ENCODE measurements at places on chromosomes 11 and 22.

DNA sequence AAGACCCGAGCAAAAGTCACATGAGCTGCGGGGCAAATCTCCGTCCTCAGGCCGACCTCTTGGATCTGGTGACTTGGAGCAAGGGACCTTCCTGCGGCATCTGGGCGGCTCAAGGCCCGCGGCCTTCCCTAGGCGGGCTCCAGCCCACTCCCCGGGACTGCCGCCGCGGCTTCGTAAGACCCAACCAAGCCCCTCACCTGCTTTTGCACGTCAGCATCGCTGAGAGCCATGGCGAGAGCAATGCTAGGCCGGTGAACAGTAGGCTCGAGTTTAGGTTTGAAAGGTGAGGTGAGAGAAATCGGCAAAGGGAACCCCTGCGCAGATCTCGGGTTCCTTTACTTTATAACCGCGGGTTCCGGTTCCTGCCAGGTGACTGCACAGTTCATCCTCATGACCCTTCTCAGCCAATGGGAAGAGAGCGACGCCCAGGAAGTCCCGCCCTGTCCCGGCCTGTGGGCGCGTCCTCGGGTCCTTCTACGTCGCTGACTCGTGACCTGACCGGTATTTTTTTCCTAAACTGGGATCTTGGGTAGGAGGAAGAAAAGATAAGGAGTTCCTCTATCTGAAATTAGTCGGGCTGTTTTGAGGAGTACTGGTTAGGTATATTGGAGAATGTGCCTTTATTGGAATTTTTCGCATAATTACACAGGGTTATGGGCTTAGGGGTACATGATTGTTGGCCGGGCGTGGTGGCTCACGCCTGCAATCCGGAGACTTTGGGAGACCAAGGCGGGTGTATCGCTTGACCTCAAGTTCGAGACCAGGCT, at the start of gene ATP6V1E1:
TSS of gene ATP6V1E1 (minus strand) at position 344 of the 767 bp plus-strand sequence. CDS start at position 230, 114 bp downstream.
- peak; percentile 96 for DNase-seq

- DNase-seq, result peak; percentile 93
These were observed 321.1 kb downstream of the MN1 start for GRCh38 chr22:27480487-27480886.

- DNase-seq, result no peak
These were observed 11.7 kb downstream of the POU2AF3 start for GRCh38 chr11:111310088-111310487.

DNA sequence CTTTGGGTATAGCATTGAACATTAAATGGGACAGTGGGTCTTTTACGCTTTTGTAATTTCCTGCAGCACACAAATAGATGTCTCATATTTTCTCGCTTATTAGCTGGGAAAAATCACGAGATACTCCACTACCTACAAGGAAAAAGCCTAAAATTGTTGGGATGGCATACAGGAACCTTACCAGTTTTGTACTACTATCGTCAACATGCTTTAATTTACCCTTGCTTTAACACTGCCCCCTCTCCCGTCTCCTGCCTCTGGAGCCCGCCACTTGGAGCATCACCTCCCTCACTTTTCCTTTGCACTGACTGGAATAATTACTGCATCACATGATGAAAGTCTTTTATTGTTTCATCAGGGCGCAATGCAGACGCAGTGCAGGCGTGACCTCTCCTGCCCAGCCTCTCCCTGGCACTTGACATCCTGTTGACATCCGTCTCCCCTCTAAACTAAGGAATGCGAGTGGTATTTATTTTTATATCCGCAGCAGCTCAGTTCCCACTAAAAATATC, 1.0 kb upstream of the FNBP4 start:
- DNase-seq, result peak; percentile 33

DNA sequence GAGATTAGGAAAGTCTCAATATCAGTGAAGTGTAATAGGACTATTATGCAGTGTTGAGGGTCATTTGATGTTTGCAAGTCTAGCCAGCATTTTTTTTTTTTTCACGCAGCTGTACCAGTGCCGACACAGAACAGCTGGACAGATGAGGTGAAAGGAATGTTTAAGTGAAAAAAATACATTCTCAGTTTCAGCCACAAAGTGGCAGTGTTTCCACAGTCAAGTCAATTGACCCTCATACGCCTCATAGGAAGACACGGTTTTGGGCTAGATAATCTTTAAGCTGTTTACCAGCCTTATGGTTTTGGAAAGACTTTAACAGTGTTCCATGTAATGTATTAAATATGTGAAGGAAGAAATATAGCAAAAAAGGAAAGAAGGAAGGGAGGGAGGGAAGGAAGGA, 349.9 kb upstream of the ANO3 start:
- peak; percentile 65 for DNase-seq

DNA sequence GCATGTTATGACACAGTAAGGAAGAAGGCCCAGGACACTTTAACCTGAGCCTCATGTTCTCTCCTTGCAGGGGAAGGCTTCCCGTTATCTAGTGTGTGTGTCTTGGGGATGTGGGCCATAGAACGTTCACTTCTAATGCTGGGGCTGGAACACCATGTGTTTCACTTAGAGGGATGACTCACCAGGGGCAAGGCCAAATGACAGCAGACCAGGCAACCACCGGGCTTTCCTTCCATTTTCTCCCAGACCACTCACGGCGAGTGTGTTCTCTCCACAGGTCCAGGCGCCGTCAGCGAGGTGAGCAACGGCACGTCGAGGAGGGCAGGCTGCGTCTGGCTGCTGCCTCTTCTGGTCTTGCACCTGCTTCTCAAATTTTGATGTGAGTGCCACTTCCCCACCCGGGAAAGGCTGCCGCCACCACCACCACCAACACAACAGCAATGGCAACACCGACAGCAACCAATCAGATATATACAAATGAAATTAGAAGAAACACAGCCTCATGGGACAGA, 964.4 kb downstream of the NTM start:
- no peak for DNase-seq

DNA sequence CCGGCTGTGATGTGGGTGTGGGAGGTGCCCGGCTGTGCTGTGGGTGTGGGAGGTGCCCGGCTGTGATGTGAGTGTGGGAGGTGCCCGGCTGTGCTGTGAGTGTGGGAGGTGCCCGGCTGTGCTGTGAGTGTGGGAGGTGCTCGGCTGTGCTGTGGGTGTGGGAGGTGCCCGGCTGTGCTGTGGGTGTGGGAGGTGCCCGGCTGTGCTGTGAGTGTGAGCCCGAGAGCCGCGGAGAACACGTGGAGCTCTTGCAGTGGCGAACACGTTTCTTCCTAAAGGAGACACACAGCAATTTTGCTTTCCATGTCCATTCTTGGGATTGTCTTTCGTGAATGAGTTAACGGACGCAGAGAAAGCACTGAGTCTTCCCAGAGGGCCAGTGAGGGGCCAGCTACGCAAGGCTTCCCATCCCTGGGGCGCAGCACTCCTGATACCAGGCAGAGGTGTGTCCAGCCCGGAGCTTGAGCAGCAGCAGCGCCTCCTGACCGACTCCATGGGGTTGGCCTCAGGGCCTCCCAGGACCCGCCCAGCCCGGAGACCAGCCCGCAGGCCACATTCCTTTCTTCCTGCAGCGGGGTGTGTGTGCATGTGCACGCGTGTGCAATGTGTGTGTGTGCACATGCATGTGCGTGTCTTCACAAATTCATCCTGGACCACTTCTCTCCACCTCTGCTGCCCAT, 245.0 kb upstream of the B3GAT1 start:
- no peak for DNase-seq

DNA sequence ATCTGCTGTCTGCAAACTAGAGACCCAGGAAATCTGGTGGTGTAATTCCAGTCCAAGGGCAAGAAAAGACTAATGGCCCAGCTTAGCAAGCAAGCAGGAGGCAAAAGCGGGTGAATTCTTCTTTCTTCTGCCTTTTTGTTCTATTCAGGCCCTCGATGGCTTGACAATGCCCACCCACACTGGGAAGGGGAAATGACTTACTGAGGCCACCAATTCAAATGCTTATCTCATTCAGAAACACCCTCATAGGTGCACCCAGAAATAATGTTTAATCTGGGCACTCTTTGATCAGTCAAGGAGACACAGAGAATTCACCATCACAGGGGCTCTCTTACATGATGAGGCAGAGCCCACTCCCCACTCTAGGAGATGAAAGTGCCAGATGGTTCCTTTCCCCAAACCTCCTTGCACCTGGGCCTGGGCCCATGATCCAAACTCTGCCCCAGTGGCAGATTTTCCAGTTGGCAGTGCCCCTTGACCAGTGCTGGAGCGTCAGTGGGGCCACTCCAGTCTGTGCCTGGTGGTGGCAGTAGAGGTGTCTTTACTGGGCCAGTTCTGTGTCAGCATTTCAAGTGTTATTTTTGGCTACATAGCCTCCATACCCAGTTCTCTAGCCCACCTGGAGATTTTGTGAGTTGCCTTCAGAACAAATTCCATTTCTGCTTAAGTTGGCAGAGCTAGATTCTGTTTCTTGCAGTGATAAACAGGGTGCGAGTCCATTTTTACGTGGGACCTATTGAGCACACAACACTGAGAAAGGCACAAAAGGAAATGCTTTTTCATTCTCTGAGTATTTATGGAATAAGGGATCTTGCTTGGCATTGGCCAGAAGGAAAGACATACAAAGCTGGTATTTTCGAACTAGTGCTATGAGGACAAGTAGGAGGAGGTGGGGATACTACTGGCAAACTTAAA, 7.5 kb downstream of the ELMOD1 start:
- DNase-seq, result peak; percentile 58

GRCh38 chr11:44873537-44873936, 77.1 kb downstream of the TP53I11 start:
- peak; percentile 56 for DNase-seq

DNA sequence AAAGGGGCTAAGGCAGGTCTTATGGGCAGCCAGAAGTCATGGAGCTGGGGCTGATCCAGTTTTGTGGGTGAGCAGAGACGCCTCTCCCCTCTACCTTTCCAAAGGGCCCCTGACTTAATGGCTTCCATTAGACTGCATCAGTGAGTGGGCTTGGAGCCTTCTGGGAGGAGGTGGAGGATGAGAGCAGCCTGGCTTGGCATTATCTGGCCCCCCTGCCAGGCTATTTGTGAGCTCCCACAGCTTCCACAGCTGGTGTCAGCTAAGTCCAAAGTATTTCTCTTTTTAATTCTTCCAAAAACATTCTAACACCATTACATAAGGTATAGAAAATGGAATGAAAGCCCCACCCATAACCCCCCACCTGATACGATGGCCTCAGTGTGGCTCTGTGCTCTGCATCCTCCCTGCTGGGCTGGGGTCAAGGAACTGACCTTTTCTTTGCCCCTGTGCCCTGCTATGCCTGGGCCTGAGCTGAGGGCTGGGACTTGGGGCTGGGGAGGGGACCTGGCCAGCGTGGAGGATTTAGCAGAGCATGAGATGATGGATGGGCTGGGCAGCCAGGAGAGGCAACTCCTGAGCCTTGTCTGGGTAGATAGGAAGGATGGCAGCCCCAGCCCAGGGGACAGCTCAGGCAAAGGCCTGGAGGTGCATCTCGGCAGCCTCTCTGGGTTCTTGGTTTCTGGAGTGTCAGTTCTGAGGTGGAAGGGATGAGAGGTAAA, 4.0 kb downstream of the AIFM3 start:
- DNase-seq, result peak; percentile 81

DNA sequence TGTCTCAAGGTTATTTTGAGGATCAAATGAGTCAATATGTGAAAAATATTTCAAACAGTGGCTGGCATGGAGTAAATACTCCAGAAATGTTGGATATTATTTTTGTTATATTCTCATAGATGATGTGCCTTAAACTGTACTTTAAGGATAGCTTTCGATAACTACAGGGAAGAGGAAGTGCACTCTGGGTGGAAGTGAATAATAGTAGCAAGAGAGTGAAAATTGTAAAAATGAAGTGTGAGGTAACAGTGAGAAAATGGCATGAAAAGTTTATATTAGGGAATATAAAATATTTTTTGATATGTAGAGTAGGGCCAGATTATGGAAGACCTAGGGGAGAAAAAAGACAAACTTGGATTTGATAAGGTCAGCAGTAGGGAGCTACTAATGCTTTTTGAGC, 258.9 kb downstream of the TMEM135 start:
- DNase-seq, result no peak

DNA sequence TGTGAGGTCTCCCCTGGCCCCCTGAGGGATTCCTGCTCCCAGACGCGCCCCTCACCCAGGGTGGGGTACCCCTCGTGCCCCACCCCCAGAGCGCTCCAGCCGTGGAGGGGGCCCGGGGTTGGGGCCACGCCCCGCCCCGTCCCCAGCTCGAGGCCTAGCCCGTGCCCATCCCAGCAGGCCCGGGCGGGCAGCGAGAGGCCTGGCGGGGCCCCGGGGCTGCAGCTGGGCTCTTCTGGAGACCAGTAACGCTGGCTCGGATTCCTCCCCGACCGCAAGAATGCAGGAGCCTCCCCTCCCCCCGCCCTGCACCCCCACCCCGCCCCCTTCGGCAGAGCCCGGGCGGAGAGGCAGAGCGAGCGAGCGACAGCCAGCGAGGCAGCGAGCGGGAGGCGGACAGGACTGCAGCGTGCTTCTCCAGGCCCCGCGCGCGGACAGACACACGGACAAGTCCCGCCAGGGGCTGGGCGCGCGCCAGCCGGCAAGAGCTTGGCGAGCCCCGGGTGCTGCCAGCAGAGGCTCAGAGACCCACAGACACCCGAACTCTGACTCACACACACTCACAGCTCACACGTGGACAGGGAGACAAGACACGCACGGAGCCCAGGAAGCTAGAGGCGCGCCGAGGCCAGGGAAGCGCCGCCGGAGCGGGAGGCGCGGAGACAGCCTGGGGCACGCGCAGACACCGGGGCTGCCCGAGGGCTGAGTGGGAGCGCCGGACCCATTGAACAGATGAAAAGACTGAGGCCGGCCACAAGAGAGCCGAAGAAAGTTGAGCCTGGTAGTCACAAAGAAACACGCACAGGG, 15.2 kb downstream of the BCL9L start:
- DNase-seq, result peak; percentile 95

DNA sequence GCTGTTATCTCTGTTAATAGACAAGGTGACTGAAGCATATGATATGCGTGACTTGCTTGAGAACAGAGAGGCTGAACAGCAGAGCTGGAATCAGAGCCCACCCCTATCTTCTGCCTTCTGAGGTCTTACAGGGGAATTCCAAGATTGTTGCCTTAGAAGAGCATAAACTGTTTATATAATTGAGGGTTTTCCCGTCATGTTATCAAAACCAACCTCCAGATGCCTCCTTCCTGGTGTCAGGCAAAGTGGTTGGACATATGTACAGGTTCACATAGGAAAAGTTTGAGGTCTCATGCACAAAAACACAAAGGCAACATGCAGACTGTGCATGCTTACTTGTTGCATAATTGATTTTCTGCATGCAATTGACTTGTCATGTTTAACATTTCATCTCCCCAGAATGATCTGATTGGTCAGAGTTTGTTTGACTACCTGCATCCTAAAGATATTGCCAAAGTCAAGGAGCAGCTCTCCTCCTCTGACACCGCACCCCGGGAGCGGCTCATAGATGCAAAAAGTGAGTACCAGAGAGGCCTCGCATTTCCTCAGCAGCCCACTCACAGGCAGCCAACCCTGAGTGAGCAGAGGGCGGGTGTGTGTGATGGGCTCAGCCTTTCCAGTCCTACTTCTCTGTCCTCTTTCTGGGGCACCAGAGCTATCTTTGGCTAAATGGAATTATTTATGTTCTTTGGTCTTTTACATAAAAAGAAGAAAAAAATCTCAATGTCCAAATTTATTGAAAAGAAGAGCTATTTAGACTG, 88.9 kb downstream of the BMAL1 start:
- DNase-seq, result no peak

DNA sequence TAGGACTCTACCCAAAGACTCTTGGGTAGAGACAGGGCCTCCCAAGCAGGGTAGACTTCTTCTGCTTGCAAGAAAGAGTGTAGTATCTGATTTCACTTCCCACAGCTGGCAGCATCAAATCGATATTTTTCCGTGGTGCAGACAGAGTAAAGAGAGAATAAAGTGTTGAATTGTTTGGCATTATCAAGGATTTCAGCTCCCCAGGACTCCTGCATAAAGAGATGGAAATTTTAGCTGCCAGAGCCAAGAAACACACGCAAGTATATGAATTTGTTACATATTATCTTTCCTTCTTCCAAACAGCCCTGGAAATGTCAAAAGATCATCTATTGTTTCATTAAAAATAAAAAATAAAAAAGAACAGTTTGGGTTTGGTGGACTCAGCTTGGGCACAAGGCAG, 136.8 kb downstream of the PKNOX2 start:
- no peak for DNase-seq

Data from neural progenitor cell (in vitro differentiated cells).